Motor neuron (in vitro differentiated cells): ENCODE measurements at places on chromosomes 4 and X.
A peak's percentile ranks its signal among the peaks of the same experiment; 100 is the strongest.

DNA sequence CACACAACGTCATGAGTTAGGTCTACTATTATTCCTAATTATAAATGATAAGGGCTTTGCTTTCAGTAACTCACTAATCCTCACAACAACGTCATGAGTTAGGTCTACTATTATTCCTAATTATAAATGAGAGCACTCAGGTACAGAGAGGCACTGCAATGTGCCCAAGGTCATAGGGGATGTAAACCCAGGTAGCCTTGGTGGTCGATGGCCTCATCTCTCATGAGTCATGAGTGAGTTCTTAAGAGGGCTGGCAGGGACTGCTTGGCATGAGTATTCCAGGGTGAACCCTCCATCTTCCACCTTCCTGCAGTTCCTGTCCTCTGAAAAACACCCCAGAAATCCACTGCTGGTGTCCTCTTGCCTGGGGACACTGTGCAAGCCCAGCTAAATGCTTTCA, 317.1 kb downstream of the STK32B start:
- no peak for ATAC-seq

- no peak for ATAC-seq
Measured at GRCh38 chrX:40887476-40887875, 152.1 kb upstream of the MED14 start.

- peak; percentile 92 for ATAC-seq
Measured at GRCh38 chr4:1055721-1056590, 44.5 kb downstream of the FGFRL1 start.

- ATAC-seq: no peak
Measured at GRCh38 chr4:111434586-111434985, 710.7 kb upstream of the FAM241A start.

DNA sequence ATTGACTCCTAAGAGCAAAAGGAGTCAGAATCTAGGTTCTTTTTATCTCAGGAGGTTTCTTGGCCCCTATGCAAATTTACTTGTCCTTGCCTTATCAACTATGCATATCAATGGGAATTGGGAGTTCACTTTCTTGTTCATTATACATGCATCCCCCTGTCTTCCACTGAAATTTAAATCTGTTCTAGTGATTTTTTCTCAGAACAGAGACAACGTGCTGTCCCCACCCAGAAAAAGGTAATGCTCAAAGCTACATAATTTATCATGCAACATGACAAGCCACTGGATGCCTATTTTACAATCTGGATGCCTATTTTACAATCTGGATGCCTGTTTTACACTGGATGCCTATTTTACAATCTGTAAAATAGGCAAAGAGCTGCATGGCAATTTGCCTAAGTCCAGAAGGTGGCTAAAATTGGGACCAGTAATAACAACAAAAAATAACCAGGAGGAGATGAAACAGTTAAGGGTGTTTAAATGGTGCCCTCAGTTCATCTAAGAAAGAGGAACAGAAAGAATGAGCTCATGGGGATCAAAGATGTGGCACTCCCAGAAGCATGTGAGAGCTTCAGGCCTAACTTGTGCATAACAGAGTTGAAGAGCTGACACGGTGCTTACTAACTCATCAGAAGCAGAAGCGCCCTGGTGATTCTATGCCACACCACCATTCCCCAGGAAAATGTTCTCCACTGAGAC, 537.8 kb upstream of the BOD1L1 start:
- no peak for ATAC-seq

- ATAC-seq: peak; percentile 94
Measured at GRCh38 chrX:132774010-132774714, 184.3 kb downstream of the HS6ST2 start.

GRCh38 chrX:104288961-104289360, 34.2 kb upstream of the ESX1 start:
- no peak for ATAC-seq

- no peak for ATAC-seq
Measured at GRCh38 chr4:89511776-89512175, 204.2 kb upstream of the GPRIN3 start.

- ATAC-seq: no peak
Measured at GRCh38 chr4:114378305-114378903, 220.2 kb upstream of the UGT8 start.

- no peak for ATAC-seq
Measured at GRCh38 chr4:130747842-130748241, 1651.9 kb downstream of the C4orf33 start.

DNA sequence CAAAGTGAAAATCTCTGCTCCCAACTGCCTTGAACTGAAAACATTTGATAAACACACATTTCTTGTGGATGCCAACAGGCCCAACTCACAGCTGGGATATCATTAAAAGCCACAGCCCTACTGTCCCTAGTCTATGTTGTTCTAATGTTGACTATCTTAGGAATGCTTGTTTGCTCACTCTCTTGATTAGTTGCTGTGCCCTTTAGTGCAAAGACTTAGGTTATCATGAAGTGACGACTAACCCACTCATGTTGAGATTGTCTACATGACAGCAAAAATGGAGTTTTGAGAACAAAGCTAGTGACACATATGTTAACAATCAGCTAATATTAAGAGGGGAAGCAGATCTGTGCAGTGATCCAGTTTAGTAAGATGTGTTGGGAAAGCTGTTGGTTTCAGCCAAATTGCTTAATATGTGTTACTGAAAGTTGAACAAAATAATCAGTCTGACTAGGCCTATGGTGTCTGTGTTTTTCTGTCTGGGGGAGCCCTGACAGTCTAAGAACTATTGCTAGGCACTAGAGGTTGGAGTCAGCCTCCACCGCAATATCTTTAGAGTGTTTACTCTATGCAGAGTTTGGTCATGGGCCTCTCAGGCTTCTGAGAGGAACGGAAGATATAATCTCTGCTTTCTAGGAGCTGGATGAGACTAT, 125.5 kb downstream of the ATG4A start:
- no peak for ATAC-seq

DNA sequence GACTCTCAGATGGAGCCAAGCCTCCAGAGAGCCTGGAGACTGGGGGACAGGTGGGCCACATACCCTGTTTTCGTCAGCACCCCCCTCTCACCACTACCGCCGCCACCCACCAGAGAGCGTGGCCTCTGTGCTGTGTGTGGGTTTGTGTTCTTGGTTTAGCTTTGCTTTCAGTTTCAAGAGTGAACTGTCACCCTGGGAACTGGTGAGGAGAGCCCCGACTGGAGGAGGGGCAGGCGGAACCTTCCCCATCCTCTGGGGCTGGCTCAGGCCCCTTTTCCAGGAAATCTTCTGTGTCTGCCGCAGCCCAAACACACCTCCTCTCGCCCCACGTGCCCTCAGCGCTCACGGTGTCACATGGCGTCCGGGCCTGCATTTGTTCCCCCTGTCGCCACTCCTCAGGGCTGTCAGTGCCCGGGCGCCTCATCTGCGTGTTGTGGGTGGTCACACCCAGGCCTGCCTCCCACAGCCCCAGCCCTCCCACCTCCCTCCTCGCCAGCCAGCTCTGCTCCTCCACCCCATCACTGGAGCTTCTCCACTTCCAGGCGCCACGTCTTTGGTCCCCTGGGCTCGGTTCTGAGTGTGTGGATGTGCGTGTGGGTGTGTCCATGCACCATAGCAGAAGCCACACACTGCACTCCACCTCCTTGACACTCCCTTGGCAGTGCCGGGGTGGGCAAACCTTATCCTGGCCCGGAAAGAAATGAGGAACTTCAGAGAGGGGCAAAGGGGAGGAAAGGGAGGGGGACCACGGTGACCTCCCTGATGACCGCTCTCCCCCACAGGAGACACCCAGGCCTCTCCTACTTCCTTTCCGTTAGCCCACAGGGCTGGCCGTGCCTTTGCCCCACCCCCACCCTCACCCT, 27.8 kb downstream of the ELF4 start:
- ATAC-seq: peak; percentile 81

DNA sequence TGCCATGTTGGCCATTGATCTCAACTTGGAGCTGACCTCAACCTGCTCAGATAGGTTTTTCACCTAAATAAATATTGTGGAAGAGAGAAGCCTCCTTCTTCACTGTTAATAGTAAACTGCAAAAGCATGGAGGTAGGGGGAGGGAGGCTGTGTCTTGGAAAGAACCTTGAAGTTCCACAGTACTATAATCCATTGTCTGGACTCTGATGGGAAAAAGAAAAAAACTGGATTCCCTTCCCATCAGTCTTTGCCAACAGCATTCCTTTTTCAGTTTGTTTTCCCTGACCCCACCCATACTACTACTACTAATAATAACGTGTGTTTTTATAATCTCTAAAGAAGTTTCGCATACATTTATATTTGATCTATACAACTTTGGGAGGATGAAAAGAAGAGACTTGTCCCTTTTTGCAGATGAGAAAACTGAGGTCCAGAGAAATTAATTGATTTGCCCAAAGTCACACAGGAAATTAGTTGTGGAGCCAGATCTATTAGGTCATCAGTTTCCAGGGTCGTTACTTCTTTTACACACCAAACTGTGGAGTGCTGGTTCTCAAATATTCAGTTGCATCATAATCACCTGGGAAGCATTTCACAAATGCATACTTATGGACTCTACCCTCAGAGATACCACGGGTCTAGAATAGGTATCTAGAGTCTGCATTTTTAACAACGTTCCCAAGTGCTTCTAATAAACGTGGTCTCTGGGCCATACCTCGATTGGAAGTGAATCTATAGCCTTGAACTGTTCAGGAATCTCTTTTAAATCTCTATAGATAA, 59.1 kb downstream of the LUZP4 start:
- ATAC-seq: no peak

GRCh38 chr4:2927696-2928075, 35.5 kb downstream of the NOP14 start:
- no peak for ATAC-seq

DNA sequence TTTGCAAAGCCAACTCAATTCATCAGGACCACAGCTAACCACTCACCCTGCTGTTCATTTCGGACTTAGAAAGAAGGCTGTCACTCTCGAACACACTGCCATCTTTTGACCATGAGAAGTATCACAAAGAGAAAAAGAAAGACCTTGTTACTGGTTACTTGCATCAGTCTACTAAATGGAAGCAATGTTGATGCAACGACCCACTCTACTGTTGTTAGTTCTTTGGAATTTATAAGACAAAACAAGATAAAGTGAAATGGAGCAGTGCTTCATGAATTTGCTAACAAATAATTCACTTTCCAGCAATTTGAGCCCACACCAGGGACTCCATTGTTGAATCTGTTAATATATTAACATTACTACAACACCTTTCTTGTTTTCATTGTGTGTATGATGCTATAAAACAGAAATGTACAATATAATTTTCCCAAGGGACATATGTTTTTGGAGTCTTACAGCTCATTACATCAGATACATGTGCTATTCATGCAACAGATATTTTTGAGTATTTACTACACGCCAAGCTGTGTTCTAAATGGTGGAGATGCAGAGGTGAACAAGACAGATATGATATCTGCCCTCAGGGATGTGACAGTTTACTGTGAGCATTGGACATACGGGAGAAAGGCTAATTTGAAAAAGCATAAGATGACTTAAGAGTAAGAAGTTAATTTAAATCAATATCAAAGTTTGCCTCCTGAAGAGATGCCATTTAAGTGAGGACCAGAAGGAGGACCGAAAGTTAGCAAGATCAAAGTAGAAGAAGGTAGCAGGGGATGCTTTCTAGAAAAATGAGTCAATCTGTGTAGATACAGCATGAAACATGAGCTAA, 87.2 kb downstream of the AREG start:
- ATAC-seq: peak; percentile 70

DNA sequence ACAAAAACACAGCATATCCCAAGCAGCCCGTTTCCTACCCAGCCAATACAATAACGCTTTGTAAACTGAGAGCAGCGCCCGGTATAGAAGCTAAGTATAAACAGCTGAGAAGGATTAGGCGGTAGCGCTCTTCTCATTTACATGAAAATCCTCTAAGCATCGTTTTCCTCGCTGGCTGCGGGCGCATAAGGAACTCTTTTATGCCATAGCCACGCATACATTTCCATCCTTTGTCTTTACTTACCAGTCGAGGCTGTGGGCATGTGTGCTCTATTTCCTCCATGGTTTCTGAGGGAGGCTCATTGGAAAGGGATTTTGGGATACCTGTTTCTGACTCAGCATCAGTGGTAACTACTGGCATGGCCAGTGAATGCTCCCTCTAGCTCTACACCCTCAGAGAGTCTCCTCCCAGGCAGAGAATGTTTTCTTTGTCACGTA, 383 bp downstream of the PCYT1B start:
- ATAC-seq: peak; percentile 62

DNA sequence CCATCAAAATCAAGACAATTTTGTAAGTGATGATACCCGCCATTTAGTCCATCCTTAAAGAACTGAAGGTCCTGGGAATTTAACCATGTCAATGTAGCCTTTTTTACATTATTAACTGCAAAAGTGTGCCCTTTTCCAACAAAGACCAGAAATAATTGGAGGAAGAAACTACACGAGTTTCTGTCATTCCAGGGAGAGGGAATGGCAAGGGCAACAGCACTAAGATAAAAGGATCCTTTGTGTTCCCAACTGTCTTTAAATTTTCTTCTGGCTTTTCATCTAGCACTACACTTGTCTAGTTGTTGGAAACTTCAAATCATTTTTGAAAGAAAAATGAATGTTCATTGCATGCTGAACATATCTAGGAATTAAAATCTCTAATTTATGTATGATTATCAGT, 286.2 kb downstream of the GALNTL6 start:
- ATAC-seq: no peak

DNA sequence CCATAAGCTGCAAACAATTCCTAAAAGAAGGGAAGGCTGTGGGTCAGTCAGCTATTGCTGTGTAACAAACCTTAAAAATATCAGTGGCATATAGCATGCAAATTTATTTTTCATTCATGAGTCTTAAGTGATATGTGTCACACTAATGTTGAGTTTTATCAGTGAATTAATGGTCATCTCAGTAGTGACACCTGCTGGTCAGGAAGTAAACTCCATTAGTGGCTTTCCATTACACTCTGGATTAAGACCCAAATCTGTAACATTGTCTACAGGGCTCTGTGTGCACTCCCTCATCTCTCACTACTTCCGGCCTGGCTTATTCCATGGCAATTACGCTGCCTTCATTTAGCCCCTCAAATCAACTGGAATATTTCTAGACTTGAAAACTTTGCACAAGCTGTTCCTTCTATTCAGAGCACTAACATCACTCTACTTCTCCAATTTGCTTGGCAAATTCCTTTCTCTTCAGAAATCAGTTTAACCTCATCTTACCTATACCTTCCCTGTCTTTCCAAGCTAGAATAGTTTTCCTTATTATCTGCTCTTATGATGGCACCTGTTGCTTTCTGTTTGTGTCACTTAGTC, 217.3 kb upstream of the TAPT1 start:
- peak; percentile 62 for ATAC-seq

GRCh38 chrX:112846782-112847181, 6.2 kb upstream of the AMOT start:
- peak; percentile 28 for ATAC-seq
